Kidney glomerular epithelial cell (primary cell): ENCODE measurements at places on chromosomes 6 and 20.
A peak's percentile ranks its signal among the peaks of the same experiment; 100 is the strongest.

DNA sequence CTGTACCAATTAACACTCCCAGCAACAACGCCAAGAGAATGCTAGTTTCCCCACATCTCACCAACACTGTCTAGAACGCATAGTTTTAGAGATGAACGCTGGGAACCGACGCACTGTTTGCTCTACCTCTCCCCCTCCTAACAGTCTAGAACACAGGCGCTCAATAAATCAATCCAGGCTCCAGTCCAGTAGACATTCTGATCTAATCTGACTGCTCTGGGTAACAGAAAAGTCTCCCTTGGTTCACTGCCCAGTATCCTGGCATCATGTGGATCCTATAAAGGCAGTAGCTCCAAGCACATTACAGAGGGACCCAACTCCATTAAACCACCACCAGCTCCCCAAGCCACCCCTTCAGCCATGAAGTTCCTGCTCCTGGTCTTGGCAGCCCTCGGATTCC, at the start of gene DEFB132:
TSS of gene DEFB132 (plus strand) at position 306 of the 400 bp plus-strand sequence. CDS start at position 361, 55 bp downstream.
- DNase-seq: no peak

DNA sequence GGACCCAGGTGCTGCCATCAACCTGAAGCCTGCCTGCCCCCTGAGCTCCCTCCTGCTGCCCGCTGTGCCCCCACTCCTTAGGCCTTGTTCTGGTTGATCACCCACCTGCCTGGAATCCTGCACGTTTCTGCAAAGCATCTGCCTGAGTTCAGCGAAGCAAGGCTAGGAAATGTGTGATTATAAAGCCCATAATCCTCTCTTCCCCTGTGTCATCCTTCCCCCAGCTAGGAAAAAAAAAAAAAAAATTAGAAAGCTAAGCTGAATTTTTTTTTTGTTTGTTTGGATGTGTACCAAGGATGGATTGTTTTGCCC, 93.2 kb downstream of the FOXA2 start:
- DNase-seq: peak; percentile 65

DNA sequence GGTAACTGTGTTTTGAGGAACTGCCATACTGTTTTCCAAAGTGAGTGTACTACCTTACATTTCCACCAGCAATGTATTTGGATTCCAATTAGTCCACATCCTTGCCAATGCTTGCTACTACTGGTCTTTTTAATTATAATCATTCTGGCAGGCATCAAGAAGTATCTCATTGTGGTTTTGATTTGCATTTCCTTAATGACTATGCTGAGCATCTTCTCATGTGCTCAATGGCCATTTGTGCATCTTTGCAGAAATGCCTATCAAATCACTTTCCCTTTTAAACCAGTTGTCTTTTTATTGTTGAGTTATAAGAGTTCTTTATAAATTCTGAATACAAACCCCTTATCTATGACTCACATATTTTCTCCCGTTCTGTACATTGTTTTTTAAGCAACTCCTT, 75.9 kb downstream of the ATG5 start:
- no peak for DNase-seq

GRCh38 chr20:4574356-4574690, 147.4 kb upstream of the PRND start:
- DNase-seq: no peak

GRCh38 chr6:12196326-12196936, 93.7 kb upstream of the EDN1 start:
- peak; percentile 71 for DNase-seq

- no peak for DNase-seq
Observed at GRCh38 chr20:46746956-46747526, 37.6 kb downstream of the SLC2A10 start.

GRCh38 chr20:10067321-10067720, 32.5 kb downstream of the ANKEF1 start:
- DNase-seq: no peak

DNA sequence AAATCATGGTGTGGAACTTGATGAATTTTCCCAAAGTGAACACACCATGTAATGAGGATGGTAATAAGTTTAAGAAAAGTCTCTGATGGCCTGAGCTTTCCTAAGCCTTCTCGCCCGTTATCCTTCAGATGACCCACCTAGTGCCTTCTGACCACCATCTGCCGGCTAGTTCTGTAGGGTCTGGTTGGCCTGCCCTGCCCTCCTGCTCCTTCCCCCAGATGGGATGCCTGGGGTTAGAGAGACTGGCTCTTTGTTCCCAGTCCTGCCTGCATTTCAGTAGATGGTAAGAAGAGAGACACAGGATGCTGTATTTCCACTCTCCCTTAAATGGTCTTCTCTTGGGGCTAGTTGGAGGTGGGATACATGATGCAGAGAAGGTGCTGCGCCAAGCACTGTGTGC, 43.0 kb downstream of the TIAM2 start:
- DNase-seq: no peak

GRCh38 chr6:169556758-169557548, 144.9 kb downstream of the WDR27 start:
- no peak for DNase-seq

GRCh38 chr6:46741482-46741881, 5.3 kb upstream of the ANKRD66 start:
- DNase-seq: no peak

DNA sequence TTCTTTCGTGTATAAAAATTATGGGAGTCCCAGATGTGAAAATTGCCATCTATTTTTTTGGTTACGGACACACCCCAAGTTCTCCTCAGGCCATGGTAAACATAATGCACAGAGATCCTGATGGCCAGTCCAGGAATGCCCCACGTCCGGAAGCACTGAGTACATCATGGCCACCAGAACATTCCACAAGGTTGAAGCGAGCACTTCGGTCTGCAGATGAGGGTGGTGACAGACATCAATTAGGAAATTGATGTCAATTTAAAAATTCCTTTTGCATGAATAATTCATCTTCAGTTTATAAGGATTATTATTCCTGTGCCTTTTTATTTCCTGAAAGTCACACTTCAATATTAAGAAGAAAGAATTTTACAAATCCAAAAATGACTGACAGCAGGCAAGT, 13.2 kb upstream of the EXOC2 start:
- no peak for DNase-seq

- no peak for DNase-seq
Observed at GRCh38 chr6:40556881-40557280, 30.3 kb downstream of the LRFN2 start.

- DNase-seq: no peak
Observed at GRCh38 chr6:24908650-24909035, 27.1 kb downstream of the RIPOR2 start.

DNA sequence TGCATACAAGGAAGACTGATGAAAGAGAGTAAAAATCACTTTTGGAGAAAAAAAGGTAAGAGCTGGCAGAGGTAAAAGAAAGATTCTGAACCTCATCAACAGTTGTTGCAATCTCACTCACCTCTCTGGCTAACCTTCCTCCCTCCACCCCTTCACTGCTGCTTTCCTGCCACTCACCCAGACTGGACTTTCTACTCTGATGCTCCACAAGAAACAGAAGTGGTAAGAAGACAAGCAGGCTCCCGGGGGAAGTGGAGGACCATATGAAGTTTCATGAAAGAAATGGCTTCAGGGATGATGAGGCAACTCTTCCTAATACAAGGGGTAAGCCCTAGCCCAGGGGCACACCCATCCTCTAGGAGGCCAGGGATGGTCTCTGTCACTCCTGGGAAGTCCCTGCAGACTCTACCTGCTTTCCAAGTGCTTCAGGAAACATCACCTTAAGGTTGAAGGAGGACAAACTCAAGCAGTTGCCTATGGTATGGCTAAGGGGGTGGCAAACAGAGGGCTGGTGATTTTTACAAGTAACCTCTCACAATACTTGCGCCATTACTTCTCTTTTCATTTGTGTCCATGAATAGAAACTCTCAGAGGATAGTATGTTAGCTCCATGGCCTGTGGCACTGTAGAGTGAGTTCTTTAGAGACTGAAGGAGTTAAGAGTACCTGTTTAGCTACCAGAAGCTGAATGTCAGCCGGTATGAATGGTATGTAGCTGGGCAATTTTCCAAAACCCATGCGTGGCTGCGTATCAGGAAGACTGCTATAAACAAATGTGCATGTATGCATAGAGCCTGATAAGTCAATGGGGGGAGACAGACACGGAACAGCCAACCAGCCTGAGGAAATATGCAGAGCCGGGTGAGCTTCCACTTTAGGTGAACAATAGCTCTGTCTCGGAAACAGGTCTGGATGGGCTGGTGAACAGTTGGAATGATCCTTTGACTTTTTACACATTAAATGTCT, 112.0 kb downstream of the BACH2 start:
- peak; percentile 71 for DNase-seq

GRCh38 chr6:78462728-78463127, 404.6 kb upstream of the IRAK1BP1 start:
- no peak for DNase-seq

GRCh38 chr6:118207947-118208346, 300.9 kb downstream of the SLC35F1 start:
- DNase-seq: no peak

DNA sequence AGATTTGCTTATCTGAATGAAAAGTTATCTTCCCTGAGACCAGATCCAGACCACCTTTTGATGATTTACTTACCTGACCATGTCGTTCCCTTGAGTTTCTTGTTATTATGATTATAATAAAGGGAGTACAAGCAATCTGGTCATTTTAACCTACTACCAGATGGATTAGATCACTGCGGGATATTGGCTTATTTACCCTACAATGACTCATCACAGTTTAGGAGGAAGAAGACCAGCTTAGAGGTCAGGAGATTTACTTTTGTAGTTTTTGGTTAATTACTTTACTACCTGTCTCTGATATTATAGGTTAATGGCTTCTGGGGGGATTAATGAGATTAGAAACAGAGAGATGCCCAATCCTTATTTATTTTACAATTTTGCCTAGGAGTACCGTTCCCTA, 10.7 kb downstream of the PKIB start:
- no peak for DNase-seq

GRCh38 chr6:2086326-2086965, 159.0 kb downstream of the GMDS start:
- DNase-seq: no peak

- DNase-seq: no peak
Observed at GRCh38 chr6:7546020-7546369, 4.5 kb downstream of the DSP start.

DNA sequence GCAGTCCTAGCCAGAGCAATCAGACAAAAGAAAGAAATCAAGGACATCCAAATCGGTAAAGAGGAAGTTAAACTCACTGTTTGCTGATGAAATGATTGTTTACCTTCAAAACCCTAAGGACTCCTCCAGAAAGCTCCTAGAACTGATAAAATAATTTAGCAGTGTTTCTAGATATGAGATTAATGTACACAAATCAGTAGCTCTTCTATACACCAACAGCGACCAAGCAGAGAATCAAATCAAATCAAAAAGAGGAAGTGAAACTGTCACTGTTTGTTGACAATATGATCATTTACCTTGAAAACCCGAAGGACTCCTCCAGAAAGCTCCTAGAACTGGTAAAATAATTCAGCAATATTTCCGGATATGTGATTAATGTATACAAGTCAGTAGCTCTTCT, 21.7 kb downstream of the SERPINB9 start:
- DNase-seq: no peak

DNA sequence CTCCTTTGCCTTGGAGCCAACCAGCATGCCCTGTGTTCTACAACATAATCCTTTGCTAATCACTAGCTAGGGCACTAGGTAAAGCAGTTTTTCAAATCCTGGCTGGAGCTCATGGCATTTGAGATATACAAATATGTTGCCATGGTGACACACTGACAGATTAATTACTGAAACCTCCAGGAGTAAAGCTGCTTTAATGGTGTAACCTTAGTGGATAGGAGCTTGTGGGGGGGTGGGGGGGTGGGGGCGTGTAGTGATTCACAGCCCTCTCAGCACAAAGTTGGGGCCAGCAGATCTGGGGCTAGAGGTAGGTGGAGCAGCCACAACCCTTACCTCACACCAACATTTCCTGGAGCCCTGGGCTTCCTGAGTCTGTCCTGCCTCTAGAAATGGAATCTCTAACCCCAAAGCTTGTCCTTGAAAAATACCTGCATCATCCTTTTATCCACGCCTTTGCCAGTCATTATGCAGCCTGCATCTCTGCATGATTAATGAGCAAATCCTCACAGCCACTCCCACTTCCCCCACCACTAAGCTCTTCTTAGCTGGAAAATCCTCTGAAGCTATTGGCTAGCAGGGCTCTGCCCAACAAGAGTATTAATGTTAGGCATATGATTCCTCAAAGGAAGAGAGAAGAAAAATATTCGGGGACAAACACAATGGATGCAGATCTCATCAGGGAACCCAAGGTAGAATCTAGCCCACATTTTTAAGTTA, 84.5 kb upstream of the PRND start:
- no peak for DNase-seq

DNA sequence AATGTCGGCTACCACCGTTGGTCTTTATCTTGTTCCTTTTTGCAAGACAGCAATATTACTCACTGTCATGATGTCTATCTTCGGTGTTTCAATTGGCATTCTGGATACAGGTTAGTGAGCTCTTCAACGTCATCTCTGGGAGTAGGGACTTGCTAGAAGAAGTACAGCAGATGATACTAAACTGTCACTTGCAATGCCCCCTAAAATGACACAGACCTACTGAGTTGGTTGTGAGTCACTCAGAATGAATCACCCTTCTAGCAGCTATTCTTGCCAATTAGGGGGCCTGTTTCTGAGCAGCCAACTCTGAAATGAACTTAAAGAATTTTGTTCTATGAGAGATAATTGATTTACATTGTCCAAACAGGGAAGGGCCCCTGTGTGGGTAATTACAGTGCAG, 176.5 kb downstream of the SLC16A10 start:
- no peak for DNase-seq

- DNase-seq: no peak
Observed at GRCh38 chr6:4472969-4473642, 303.1 kb upstream of the CDYL start.

DNA sequence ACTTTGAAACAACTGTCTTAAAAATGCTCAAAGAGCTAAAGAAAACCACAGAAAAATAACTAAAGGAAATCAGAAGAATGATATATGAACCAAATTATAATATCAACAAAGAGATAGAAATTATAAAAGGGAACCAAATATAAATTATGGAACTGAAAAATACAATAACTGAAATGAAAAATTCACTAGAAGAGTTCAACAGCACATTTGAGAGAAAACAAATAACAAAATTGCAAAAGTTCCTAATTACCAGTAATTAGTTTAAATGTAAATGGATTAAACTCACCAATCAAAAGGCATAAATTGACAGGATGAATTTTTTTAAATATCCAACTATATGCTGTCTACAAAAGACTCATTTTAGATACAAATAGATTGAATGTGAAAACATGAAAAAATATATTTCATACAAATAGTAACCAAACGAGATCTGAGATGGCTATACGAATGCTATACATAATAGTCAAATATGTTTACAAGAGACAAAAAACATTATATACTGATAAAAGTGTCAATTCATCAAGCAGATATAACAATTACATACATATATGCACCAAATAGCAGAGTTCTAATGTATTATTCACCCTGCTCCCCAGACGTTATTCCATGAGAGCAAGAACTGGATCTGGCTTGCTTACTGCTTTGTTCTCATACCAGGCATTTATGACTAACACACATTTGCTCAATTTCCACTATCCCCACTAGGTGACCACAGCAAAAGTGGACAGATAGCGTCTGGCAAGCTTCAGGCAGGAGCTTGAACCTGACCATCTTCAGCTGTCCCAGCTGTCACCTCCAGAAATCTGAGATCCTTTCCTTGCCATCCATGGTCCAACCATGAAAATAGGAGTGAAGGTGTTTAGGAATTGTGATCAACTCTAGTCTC, 72.4 kb upstream of the SIRPA start:
- DNase-seq: no peak
